NCI-H510A (cell line): ENCODE measurements at places on chromosomes 3 and 15.

GRCh38 chr15:52567871-52568600, 794 bp downstream of the ARPP19 start:
- no peak for DNase-seq

- DNase-seq: no peak
These were observed 168.4 kb downstream of the STAC start for GRCh38 chr3:36548712-36549111.

GRCh38 chr3:121819236-121819635, 15.6 kb downstream of the IQCB1 start:
- no peak for DNase-seq

- DNase-seq: no peak
These were observed 917 bp downstream of the LNP1 start for GRCh38 chr3:100402256-100402655.

GRCh38 chr15:94008104-94009074, 223.0 kb upstream of the MCTP2 start:
- no peak for DNase-seq

- DNase-seq: no peak
These were observed 9.1 kb downstream of the LIPC start for GRCh38 chr15:58440922-58441321.

DNA sequence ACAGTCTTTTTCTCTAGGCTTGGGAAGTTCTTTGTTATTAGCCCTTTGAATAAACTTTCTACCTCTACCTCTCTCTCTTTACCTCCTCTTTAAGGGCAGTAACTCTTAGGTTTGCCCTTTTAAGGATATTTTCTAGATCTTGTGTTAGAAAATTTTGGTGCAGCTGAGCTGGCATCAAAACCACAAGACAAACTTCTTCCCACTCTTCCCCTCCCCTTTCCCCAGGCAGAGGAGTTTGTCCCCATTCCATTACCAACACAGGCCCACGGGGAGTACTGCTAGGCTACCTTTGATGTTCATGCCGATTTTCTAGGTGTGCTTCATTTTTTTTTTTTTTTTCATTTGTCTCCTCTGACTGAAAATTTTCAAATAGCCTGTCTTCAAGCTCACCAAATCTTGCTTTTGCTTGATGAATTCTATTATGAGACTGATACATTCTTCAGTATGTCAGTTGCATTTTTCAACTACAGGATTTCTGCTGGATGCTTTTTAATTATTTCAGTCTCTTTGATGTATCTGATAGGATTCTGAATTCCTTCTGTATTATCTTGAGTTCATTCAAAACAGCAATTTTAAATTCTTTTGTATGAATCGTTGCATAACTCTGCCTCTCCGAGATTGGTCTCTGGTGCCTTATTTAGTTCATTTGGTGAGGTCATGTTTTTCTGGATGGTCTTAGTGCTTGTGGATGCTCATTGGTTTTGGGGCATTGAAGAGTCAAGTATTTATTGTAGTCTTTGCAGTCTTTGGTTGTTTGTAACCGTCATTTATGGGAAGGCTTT, 112.0 kb downstream of the UBE2E2 start:
- no peak for DNase-seq

- DNase-seq: no peak
These were observed 5.3 kb downstream of the SH2D7 start for GRCh38 chr15:78097667-78098066.

GRCh38 chr3:55341502-55342031, 145.5 kb downstream of the WNT5A start:
- no peak for DNase-seq

DNA sequence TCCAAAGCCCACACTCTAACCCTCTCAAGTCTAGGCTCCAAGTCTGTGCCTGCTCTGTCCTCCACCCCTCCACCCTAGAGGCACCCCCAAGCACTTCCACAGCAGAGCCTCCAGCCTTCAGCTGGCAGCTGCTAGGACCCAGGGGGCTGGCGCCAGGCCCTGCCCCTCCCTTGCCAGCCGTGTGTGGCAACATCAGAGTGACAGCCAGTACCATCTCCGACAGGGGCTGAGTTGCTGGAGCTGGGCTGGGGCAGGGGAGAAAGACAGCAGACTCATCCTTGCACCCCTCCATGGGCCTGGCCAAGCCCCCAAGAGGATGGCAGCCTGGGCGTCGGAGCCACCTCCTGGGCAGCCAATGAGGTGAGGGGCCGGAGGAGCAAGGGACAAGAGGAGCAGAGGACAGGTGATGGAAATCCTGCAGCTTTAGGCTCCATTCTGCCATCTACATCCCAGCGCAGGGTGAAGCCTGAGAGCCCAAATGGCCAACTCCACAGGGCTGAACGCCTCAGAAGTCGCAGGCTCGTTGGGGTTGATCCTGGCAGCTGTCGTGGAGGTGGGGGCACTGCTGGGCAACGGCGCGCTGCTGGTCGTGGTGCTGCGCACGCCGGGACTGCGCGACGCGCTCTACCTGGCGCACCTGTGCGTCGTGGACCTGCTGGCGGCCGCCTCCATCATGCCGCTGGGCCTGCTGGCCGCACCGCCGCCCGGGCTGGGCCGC, at the start of gene GPR62:
TSS of gene GPR62 (plus strand) at position 207 of the 718 bp plus-strand sequence. CDS start at position 479, 272 bp downstream.
- DNase-seq: no peak

DNA sequence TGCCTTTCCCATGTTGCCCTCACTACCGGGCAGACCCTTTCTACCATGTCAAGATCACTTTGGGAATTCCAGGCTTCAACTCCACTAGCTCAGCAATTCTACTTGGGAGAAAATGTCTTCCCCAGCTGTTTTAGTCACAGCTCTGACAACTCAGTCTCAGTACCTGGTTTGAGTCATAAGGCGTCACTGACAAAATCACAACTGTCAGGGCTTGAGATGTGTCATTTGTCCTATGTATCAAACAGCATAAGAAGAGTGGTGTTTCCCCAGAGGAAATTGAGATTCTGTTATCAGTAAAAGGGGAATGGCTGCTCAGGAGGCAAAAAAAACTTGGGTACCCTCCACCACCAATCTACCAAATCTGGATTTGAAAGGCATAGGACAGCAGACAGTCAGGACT, 594.9 kb upstream of the SUCLG2 start:
- DNase-seq: no peak
